AG10803 (cell line): ENCODE measurements at places on chromosomes 4 and X.

GRCh38 chr4:6986072-6986780 is 56.9 kb upstream of the TADA2B start:
- DNase-seq = peak; percentile 77

DNA sequence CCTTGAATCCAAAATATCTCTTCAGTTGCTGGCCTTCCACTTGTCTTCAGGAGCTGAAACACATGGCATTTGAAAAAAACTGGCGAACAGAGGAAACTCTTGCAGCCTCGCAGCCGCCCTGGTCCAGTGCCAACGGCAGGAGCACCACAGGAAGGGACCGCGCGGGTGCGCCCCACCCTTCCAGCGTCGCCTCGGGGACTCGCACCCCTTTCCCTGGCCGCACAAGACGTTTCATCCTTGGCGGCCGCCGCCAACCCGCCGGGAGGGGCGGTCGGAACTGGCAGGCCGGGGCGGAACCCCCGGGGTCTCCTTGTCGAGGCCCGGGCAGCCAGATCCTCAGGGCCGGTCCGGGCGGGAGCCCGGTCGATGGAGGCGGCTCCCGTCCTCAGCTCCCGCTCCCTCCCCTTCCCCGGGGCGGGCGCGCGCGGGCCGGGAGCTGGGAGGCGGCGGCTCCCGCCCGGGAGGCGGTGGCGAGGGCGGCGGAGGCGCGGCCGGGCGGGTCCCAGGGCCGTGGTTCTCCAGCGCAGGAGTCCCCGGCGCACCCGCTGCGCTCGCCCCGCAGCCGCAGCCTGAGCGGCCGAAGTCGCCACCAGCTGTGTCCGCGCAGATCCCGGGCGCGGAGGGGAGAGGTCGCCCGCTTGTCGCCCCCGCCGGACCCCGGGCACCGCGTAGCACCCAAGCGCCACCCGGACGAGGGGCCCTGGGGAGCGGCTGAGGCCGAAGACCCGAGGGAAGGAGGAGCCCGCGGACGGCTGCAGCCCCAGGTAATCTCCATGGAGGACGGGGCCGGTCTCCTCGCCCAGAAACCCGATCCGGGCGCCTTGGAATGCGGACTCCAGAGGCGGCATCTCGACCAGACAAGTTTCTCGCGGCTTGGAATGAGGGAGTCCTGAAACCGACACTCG is 886 bp upstream of the NDST3 start:
- peak; percentile 25 for DNase-seq

DNA sequence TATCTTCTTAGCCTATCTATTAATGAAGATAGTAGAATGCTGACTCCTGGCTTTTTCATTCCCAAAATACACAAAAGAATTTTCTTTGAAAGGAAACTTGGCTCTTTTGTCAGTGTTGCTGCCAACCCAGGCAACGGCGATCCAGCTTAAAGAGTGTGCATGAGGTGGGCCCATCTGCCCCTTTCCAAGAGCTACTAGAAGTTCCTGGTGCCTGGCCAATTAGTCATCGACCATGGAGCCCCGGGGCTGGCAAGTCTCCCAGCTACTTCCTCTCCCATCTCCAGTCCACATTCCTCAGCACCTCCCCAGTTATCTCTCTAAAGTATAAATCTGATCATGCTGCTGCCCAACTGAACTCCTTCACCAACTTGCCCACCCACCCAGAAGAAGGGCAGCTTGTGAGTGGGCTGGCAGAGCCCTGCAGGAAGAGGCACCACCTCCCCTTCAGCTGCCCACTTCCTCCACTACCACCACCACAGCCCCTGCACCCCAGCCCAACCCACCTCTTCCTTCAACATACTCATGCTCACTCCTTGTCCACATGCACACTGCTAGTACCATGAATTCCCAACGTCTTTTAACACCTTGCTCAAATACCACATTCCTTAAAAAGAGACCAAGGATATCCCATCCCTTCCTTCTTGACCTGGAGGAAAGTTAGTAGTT is 158.2 kb upstream of the MAP3K15 start:
- peak; percentile 95 for DNase-seq

GRCh38 chrX:40971736-40972135 is 113.5 kb upstream of the USP9X start:
- DNase-seq = no peak

GRCh38 chrX:47902161-47902560 is 65.5 kb downstream of the ZNF81 start:
- DNase-seq = no peak

DNA sequence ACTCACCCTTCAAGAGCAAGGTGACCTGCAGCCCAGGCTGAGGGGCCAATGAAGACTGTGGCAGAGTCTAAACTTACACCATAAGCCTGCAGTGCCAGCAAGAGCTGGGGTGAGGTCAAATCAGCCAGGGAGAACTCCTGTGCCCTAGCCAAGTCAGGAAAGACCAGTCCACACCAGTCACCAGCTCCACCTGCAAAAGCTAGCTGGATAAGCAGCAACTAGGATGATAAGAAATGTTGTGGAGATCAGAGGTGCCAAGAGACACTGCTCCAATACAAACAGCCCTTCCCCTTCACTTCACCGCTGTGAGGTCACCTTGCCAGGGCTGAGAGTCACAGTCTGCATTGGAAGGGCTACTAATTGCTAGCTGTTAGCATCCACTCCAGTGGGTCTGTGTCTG is 31.3 kb downstream of the NIPAL1 start:
- DNase-seq = no peak

- no peak for DNase-seq
These were observed at the start of gene GRXCR1 for GRCh38 chr4:42892413-42892812. GRXCR1 (plus strand) TSS chr4:42892713; CDS start chr4:42893267, 554 bp downstream.
